Lower leg skin (tissue), 4 donors: ENCODE measurements at places on chromosomes 2 and 18. TPM values are rescaled to one million over a fixed set of nuclear protein-coding genes. Genes with fewer than 3 reads are reported as not detected.

DNA sequence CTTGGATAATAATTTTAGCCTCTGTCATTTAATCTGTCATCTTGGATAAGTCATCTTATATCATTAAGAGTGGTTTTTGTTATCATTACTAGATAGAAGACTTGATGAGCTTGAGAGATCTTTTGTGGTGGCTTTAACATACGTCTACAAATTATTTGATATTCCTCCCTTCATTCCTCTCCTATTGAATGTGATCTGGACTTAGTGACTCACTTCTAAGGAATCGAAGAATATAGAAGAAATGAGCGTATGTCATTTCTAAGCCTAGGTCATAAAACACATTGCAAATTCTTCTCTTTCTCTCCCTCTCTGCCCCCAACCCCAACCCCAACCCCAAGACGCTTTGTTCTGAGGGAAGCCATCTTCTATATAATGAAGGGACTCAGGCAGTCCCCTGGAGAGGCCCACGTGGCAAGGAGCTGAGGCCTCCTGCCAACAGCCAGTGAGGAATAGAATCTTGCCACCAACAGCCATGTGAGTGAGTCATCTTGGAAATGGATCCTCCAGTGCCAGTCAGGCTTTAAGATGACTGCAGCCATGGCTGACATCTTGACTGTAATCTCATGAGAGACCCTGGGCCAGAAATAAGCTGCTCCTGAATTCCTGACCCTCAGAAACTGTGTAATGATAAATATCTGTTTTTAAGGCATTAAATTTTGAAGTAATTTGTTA lies 221.6 kb upstream of the SP5 start:
- DNase-seq = no peak

- no peak for DNase-seq
These were observed 2.2 kb downstream of the ONECUT2 start for GRCh38 chr18:57437402-57437765.

The SMAD2 gene
- 84.4 TPM for total RNA-seq

The OSBPL6 gene
- total RNA-seq = 20.9 TPM

The DSC1 gene
- 519 TPM for total RNA-seq

GRCh38 chr2:232878855-232879617 lies 9.0 kb downstream of the SNORC start:
- DNase-seq = peak; percentile 76

GRCh38 chr2:71048096-71048495 lies 20.4 kb upstream of the NAGK start:
- DNase-seq = no peak

The ASB18 gene
- total RNA-seq = not detected

DNA sequence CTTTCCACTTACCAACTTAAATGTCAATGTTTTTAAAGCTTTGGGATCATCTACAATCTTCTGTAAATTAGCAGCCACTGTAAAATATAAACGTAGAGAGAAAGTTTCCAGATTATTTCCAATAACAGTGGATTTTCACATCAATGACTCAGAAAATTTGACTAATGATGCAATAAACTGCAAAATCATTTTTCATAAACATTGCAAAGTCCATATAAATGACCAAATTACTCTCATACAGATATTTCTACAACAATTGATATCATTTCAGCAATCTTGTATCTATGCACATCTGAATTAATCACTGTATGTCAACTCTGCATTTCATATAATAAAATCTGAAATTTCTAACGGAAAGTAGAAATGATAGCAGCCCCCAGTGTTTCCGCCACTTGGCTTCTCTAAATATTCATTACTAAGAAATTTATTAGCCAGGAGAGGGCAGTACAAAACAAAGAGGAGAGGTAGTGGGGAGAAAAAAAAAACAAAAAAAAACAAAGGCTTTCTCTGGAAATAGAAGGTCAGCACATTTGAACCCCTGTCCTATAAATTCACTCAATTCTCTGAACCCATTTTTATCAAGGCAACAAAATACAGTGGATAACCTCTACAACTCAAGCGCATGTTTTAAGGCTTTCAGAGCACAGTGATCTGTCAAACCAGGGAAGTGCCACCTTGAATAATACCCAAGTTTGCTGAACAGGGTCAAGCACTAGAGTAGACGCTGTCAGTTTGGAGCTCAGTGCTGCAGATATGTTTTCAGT lies 282.6 kb downstream of the STK39 start:
- DNase-seq = no peak

DNA sequence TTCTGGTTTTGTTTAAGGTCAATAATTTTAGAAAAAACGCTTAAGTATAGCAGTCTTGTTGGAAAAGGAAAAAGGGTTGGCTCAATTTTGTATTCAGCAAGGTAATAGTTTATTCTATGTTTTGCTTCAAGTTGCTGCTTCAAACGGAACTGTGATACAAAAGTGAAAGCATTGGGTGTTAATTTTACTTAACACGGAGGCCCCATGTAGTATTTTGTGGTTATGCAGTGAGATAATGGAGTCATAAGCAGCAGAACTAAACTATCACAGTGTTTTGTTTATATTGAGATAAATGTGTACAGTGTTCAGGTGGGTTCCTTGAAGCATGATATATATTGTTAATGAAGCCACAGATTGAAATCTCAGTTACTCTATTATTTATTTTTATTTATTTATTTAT lies 67.0 kb upstream of the LYPD6B start:
- DNase-seq = no peak

- DNase-seq = no peak
These were observed 87.4 kb downstream of the MYO3B start for GRCh38 chr2:170265321-170265720.

- DNase-seq = no peak
These were observed 74.9 kb upstream of the KLHL14 start for GRCh38 chr18:32847691-32848090.

- DNase-seq = no peak
These were observed 43.2 kb downstream of the IL1R2 start for GRCh38 chr2:102034683-102035548.

DNA sequence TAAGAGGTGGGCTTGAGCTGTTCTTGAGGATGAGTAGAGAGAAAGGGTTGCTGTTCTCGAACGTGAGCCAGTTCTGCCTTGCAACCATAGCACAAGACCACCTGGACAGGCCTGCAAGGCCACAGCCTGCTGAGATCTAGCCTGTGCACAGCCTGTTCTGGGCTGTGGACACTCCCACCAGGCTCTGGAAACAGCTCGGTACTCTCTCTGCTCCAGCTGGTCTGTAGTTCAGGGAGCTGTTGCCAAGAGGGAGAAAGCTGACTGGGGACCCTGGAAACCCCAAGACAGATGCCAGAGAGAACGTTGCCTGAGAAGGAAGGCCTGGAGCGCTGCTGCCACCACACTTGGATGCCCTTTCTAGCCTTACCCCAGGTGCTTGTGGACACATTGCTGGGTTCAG lies 69.8 kb downstream of the CTIF start:
- DNase-seq = no peak

The ALPP gene
- not detected for total RNA-seq

GRCh38 chr2:140905083-140905781 lies 1225.6 kb downstream of the LRP1B start:
- DNase-seq = no peak

The ATOH8 gene
- 79.8 TPM for total RNA-seq

The ABCA12 gene
- total RNA-seq = 98.8 TPM
